Smooth muscle cell of the brain vasculature (primary cell): ENCODE measurements at places on chromosomes 11 and 22.

DNA sequence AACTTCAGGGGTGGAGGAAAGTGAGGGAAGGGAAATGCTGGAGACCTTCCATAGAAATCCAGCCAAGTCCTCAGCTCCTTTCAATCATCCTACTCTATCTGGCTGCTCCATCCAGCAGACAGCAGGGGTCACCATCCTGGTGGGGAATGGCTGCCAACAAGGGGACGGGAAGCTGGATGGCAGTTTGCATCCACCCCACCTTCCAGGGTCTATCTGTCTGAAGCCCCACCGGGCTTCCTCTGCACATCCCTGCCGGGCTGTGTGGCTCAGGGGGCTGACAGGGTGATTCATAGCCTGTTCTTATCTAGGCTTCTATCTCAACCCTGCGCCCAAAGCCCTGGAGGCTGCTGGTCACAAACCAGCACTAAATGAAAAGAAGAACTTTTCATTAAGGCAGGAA lies 1.1 kb downstream of the SYTL2 start:
- DNase-seq = no peak

DNA sequence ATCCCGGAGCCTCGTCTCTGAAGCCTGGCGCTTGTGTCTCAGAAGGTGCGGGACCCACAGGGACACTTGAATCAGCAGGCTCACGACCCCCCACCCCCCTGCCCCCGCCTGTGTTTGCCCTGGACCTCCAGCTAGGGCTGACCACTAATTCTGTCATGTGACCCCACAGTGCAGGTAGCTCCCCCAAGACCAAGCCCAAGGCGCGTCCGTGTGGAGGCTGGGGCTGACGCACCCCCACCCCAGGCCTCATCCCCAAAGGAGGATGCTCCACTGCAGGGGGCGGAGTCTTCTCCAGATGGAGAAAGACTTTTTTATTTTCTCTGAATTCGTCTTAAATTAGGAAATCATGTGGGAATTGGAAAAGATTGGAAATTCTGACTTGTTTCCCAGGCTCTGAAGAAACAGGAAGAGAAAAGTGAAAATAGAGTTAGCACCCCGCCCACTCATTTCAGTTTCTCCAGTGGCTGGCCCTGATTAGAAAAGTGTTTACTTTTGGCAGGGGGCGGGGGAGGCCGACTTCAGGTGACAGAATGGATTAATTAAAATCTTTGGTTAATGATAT lies 1.0 kb upstream of the RELA start:
- DNase-seq = no peak

- DNase-seq = no peak
These were observed 44.4 kb upstream of the KCNQ1OT1 start for GRCh38 chr11:2744166-2744565.

DNA sequence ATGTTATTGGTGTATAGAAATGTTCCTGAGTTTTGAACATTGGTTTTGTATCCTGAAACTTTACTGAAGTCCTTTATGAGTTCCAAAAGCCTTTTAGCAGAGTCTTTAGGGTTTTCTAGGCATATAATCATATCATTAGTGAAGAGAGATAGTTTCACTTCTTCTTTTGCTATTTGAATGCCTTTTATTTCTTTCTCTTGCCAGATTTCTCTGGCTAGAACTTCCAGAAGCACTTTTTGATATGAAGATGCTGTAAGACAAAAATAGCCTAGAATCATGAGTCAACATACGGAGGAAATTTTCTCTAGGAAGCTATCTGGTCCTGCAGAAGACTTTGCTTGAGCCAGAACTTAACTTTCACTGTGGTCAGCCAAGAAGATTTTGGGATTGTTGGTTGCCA lies 86.7 kb upstream of the IZUMO1R start:
- no peak for DNase-seq

GRCh38 chr22:28023036-28023435 lies 104.0 kb upstream of the PITPNB start:
- DNase-seq = no peak

DNA sequence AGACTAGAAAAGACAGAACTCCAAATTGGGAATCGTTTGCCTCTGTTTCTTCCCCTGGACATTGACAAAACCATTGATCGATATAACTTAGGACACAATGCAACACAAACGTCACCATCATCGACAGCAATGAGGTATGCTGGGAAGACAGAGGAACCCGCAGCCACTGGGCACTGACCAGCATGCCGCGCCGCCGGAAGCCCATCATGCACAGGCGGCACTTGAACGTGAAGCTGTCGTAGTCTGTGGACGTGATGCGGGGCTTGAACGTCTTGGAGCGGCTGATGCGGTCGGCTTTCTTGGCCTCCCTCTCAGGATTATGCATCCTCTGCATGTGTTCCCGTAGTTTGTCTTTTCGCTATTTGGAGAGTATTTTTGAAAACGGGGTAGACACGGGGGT lies 23.0 kb upstream of the NFRKB start:
- DNase-seq = no peak

GRCh38 chr22:36239150-36239400 lies 252 bp downstream of the APOL2 start:
- no peak for DNase-seq

DNA sequence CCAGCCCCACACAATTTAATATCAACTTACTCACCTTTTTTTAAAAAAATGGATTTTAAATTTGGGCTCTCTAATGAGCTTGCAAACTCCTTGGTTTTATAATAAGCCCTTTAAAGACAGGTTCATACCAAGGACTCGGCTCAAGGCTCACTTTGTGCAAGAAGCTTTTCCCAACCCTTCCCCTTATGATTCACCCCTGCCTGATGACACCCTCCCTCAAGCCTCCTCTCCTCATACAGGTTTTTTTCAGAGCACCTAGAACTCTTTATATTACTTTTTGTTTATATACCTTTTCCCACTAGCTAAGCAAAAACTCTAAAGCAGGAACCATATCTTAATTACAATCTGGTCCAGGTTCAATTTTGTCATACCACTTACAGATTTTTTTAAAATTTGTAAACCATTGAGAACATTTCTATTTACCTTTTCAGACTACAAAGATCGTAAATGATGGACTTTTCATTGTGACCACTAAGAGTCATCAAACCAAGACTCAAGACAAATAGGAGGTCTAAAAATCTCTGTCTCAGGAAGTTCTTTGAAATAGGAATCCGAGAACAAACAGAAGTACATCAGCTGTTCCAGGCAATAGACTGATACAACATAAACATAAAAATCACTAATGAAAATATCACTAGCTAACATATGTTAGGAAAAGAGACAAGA lies 13.1 kb upstream of the EXPH5 start:
- peak; percentile 2 for DNase-seq

- no peak for DNase-seq
These were observed 16.8 kb downstream of the EED start for GRCh38 chr11:86261328-86261727.

DNA sequence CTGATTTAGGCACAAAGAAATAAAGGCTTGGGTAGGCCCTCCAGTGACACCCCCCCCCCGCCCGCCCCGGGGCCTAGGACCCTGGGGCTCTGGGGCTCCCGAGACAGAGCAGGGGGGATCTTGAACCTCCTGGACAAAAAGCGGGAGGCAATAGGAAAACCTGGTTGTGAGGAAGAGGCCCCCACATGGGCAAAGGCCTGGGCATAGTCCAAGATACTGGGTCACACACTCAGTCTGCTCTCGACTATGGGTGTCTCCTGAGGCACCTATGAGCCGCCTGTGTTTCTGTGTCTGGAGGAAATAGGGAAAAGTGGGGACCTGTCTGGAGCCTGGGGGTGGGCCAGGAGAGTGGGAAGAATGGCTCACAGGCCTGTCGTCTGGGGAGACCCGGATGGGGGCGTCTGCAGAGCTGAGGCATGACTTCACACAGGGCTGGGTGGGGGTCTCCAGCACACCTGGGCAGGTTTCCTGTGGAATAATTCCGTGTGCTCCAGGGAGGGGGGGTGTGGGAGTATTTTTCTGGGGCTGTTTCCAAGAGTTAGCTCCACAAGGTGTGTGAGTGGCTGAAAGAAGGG lies 2.4 kb upstream of the MN1 start:
- no peak for DNase-seq

DNA sequence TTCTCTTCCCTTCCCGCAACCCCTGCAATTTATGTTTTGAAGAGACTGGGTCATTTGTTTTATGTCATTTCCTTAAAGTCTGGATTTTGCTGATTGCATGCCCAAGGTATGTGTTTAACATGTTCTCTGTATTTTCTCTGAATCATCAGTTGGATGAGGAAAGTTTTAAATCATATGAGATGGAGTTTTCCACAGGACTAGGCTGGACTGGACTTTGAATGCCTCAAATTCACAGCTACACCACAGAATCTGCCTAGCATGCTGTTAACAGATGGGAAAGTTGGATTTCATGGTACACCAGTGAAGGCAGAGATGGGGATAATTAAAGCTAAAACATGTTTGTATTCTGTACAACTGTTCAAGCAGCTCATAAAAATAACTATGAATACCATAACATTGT lies 62.6 kb downstream of the CWC15 start:
- no peak for DNase-seq

- DNase-seq = no peak
These were observed 2.1 kb downstream of the TRAF6 start for GRCh38 chr11:36507824-36508489.

DNA sequence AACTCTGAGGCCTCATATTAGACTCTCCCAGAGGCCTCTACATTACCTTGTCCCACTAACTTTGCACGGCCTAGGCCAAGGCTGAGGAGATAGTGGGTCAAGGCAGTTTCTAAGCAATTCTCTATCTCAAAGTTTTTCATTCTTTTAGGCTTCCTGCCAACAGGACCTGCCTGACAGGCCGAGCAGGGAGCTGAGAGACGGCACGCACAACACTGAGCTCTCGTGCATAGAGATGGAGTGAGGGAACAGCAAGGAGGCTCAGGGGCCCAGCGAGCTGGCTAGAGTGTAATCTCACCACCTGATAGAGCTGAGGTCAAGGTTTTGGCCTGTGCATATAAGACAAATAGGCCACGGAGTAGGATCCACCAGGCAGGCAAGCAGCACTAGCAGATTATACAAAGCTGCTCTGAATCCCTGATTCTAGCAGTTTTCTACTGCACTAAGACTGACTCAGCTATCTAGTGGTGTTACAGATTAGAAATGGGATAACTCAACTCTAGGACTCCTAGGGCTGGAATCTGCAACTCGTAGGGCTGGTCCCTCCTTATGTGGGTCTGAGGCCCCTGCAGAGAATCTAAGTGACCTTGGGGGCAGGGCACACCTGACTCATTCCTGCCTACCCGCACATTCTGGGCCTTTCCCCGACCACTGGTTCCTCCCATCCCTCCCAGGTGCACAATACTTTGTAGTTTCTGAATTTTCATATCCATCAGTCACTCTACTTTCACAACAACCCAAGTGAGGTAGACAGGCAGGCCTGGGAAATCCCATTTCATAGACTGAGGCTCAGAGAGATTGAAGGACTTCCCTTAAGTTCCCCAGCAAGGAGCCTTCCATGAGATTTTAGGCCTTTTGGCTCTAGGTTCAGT lies 1.7 kb downstream of the CYB5R2 start:
- DNase-seq = no peak

DNA sequence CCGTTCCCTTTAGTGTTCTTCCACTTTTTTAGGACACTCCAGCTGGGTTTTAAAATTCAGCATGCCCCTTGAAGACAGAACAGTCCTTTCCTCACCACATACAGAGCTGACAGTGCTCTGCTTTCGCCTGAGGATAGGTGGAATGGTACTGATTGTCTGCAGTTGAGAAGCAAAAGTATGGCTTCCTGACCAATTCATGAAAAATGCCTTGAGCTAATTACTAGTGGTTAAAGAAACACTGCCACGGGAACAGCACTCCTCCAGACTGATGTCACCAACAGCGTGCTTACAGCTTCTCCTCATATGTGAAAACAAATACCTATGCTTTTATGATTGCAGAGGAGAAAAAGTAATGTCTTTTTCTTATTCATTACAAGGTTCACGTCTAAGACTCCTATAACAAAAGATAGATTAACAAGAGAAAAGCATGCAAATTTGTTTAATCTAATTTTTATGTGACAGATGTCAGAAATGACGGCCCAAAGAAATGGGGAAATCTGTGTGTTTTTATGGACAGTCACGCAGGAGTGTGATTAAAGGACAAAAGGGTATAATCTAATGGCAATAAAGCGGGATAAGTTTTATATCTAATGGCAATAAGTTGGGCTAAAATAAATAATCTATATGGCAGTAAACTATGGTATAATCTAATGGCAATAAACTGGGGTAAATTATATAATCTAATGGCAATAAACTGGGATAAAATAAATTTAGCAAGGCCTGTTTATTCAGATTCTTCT lies 123.4 kb upstream of the ARHGAP42 start:
- DNase-seq = no peak

DNA sequence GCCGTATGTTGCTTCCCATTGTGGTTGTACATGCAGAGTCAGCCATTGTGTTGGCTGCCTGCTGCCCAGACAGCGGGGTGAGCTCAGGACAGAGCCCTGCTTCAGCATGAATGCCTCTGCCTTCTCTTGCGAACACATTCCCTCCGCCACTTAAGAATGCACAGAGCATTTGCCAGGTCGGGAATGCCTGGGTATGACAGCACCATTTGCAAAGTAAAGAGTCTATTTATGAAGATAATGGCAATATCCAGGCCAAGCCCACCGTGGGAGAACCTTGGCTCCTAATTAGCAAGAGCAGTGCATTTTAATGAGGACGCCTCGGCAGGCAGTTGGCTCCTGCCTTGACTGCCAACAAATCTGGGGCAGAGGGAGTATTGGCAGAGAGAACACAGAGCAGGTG lies 62.5 kb upstream of the SORL1 start:
- DNase-seq = no peak

- no peak for DNase-seq
These were observed 166.3 kb upstream of the ARHGAP20 start for GRCh38 chr11:110878513-110878912.

- DNase-seq = no peak
These were observed 92.3 kb upstream of the PAX6 start for GRCh38 chr11:31903225-31904074.

- DNase-seq = peak; percentile 71
These were observed at the start of gene USP2 for GRCh38 chr11:119381181-119381988. Gene USP2 (minus strand): TSS chr11:119381690. CDS start chr11:119373480, 8,210 bp downstream.

DNA sequence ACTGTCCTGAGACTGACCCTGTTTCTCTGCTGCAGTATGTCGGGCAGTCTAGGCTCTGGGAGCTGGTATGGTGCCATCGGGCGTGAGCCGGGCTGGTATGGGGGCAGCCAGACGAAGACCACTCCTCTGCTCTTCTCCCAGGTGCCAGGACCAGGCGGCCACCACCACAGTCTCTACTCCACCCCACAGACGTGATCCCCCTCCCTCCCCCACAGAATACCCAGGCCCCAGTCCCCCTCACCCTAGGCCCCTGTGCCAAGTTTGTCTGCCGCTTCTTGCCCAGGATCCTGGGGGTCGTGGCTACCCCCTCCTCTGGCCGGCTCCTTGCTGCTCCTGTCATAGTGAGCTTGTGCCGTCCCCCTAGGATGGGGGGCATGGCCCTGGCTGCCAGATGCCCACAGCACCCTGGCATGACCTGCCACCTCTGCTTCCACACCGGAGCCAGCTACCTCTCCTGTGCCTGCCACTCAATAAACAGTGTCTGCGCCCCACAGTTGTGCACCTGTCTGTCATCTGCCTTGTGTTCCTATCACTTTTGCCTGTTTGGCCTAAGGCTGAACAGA lies 2.0 kb upstream of the KCNK4 start:
- DNase-seq = no peak
